ENCODE measurements at places on chromosomes 4 and X.

- peak; percentile 11 for DNase-seq
Measured at GRCh38 chr4:184851200-184851541, 25.4 kb upstream of the ACSL1 start.

DNA sequence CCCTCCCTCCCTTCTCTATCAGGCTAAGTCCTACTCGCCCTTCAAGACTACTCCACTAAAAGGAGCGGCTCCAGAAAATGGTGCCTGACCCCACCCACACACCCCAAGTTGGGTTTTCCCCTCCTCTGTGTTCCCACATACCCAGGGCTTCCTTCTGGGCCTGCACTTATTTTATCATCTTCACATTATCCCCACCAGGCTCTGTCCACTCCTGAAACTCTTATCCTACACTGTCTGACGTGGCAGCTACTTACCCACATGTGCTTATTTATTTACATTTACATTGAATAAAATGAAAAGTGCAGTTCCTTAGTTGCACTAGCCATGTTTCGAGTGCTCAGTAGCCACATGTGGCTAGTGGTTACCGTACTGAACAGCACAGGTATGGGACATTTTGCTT, 5.1 kb upstream of the KDM5C start:
- no peak for DNase-seq

DNA sequence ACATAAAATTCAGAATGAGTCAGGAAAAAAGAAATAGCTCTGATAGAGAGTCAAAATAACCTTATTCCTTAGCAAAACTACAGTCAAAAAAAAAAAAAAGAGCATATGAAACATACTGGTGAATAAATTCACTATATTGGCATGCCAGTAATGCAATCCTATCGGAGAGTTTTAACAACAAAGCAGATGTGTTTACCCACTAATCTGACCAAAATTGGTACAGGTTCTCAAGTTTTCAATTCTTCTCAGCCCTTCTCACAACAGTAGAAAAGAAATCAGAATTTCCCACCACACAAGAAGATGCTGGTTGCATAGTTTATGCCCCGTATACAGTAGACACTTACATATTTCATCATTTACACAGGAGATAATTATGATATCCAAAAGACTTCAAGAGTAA, 59.4 kb downstream of the LCORL start:
- no peak for DNase-seq

GRCh38 chr4:74081035-74081434, 18.0 kb downstream of the CXCL2 start:
- no peak for DNase-seq

- DNase-seq, result peak; percentile 46
Measured at GRCh38 chr4:40206426-40206825, 9.6 kb downstream of the RHOH start.

- no peak for DNase-seq
Measured at GRCh38 chrX:29348288-29348687, 761.0 kb downstream of the IL1RAPL1 start.

Measured in pons (tissue), 1 donor.